ENCODE measurements at places on chromosomes 11 and 22.
A peak's percentile ranks its signal among the peaks of the same experiment; 100 is the strongest.

DNA sequence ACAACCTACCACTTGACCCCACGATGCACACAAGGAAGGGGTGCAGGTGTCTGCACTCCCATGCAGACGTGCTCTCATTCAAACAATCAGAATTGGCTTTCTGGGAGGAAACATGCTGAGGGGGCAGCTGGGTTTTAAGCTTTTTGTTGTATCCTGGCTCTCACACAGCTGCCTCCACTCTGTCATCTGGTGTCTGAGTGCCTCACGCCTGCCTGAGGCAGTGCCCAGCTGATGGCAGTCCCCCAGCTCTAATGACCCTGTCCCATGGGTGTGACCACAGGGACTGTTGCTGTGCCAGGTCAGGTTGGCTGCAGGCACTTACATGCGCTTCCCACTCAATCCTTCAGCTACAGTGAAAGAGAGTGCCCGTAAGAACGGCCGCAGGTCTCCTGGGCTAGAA, 53.7 kb downstream of the ARFGAP3 start:
- DNase-seq: no peak

DNA sequence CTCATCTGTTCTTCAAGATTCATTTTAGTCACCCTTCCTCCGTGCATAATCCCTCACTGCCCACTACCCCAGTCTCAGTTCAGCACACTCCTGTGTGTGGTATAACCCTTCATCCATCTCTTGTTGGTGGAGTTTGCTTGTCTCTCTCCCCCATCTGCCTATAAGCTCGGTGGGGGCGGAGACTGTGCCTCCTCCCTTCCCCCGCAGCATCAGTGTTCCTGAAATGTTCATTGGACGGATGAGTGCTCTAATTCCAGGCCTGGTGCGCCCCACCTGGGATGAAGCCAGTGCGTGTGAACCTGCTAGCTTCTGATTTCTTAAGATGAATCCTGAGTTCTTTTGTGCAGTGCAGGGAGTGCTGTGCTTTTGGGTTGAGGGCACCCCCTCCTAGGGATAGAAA, 100.0 kb downstream of the GRIK4 start:
- no peak for DNase-seq

DNA sequence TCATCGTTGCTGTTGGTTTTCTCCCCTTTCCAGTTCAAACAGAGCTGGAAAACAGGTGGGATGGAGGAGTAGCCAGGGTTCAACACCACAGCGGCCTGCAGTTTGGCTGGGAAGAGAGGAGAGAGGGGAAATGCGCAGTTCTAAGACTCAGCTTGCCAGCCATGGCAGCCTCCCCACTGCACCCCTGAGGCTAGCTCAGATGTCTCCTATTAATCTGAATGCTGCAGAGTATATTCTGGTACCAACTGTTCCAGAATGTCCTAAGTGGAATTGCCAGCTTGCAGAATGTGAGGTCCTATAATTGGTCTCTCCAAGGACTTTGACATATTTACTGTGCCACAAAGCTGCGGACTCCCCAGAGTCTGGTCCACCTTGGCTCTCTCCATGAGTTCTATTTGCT, 32.0 kb downstream of the NEFH start:
- no peak for DNase-seq

DNA sequence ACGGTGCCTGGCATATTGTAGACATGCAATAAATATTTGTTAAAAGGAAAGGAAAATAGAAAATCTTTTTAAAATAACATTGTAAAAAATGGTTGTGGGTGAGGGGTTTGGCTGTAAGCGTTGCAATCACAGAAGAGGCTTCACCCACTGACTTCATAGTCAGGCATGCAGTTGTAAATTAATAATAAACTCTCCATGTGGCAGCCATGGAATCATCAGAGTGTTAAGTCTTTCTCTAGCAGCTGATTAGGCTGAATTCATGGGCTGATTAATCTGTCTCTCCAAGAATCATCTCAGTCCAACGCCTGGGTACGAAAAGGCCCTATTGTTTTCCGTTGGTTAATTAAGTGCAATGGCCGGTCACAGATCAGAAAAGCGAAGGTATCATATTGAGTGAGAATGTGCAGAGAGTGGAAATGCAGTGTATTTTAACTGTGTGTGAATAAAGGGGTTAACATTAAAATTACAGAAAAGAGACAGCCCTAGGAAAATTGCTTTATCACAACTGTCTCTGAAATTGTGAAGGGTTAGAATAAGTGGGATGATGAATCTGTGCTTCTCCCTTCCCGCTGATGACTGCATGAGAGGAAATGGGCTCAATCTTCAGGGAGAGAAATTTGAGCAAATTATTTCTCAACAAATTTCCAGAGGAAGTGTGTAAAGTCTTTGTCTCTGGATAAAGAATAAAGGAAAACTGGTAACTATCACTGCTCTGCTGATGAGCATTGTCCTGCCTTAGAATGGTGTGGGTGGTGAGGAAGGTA, 269.0 kb downstream of the FAM76B start:
- DNase-seq: peak; percentile 21

DNA sequence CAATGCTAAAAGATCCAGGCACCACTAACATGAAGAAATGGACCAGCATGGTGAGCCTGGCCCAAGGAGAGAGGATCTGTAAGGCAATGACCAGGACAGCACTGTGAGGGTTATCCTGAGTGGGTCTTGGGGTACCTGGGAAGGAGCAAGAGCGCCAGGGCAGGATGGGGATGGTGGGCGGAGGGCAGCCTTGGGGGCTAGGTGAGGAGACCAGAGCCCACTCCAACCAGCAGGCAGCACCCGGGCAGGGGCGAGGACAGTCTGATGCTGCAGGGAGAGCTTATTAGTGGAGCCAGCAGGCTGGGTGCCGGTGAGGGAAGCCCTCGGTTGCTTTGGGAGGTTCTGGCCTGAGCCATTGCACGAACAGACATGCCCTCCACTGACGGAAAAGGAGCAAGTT, 10.7 kb upstream of the NAP1L4 start:
- DNase-seq: no peak

- DNase-seq: no peak
Observed at GRCh38 chr11:88307749-88308425, 29.6 kb downstream of the CTSC start.

- DNase-seq: no peak
Observed at GRCh38 chr11:2342981-2343380, 34.1 kb upstream of the CD81 start.

DNA sequence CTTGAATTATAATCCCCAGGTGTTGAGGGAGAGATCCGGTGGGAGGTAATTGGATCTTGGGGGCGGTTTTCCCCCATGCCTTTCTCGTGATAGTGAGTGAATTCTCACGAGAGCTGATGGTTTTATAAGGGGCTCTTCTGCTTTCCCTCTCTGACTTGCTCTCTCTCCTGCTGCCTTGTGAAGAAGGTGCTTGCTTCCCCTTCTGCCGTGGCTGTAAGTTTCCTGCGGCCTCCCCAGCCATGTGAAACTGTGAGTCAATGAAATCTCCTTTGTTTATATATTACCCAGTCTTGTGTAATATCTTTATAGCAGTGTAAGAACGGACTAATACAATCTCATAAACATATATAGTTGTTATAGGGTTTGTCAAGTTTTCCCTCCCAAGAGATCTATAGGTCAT, 32.8 kb downstream of the KCNE3 start:
- no peak for DNase-seq

DNA sequence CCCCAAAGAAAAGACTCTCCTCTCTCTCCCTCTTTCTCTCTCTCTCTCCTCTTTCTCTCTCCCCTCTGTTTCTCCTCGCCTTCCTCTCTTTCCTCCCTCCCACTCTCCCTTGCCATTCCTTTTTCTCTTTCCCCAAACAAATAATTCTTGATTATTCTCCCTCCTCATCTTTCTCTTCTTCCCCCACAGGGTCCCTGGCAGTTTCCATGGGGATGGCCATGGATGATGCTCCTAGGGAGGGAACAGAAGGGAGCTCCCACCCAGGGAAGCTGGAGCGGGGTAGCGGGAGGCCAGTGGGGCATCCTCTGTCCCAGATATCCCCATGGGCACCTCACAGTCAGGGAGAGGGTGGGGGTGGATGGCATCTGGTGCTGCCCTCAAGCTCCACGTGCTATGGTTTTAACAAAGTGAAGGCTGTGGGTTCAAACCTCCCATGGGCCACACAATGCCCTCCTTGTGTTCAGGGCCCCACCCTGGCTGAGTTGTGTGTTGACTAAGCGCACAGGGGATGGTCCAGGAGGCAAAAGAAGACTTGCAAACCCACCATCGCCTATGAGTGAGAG, 266.4 kb downstream of the BUD13 start:
- peak; percentile 33 for DNase-seq

GRCh38 chr11:1828542-1828941, 6.2 kb upstream of the SYT8 start:
- no peak for DNase-seq

DNA sequence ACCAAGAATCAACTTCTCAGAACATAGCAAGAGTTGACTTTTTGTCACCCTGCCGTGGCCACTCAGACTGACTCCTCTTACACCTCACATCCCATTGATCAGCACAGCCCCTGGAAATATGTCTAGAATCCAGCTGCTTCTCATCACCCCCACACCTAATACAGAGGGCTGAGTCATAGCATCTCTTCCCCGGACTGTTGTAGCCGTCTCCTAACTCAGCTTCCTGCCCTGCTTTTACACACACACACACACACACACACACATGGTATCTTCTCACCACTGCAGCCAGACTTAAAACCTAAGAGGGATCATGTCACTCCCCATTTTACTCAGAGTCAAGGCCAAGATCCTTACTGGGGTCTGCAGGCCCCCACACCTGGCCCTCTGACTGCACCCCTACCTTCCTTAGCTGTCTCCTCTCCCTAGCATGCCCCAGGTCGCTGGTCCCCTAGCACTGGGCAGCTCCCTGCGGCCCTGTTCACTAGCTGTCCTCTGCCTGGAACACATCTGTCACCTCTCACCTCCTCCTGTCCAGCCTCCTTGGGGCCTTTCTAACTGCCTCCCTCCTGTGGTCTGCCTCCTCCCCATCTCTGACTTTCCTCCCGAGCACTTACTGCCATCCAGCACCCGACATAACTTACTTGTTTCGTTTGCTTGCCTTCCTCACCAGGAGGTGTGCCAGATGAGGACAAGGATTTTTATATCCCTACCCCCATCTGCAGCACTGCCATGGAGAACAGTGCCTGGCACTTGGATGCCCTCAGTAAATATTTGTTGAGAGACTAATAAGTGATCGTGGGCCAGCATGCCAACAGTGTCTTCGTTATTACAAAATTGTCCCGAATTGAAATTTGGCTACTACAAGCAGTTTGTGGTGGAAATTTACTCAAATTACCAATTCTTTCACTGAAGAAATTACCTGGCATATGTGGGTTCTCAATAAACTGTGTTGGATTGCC, 61.9 kb downstream of the BMAL1 start:
- DNase-seq: peak; percentile 19

GRCh38 chr22:40433416-40434090, 63.2 kb downstream of the SGSM3 start:
- no peak for DNase-seq

DNA sequence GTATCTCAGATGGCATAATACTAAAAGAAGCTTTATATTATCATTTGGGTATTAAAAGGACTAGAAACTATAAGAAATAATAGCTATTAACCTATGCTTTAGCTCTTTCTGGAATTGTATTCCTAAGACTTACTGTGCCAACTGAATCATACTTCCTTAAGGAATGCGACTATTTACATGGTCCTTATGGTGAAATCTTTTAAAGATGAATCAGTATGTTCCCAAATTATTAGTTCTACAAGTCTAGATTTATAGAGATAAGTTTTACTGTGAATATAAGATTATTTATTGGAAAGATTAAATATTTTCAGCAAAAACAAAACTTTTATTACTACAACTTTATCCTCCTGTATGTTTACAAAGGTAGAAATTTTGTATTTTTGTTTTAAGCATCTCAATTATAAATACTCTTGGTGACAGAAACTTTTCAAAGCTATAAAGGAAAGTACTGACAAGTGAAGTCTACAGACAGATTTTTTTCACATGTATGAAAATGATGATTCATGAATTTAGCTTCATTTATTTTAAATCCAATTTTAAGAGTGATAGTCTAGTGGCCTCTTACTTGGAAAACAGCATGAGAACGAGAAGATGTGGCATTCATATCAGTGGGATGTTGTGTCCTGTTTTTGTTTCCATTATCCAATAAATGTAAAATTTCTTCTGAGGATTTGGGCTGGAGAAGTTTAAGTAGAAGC, 17.8 kb downstream of the KIF18A start:
- DNase-seq: no peak

- DNase-seq: peak; percentile 48
Observed at GRCh38 chr11:104946907-104947306, 21.5 kb downstream of the CASP4 start.

GRCh38 chr11:65432100-65432650, 9.6 kb downstream of the NEAT1 start:
- no peak for DNase-seq

GRCh38 chr22:30516731-30517130, 11.2 kb upstream of the SEC14L4 start:
- DNase-seq: no peak

- DNase-seq: no peak
Observed at GRCh38 chr11:70717936-70718595, 319.7 kb downstream of the CTTN start.

DNA sequence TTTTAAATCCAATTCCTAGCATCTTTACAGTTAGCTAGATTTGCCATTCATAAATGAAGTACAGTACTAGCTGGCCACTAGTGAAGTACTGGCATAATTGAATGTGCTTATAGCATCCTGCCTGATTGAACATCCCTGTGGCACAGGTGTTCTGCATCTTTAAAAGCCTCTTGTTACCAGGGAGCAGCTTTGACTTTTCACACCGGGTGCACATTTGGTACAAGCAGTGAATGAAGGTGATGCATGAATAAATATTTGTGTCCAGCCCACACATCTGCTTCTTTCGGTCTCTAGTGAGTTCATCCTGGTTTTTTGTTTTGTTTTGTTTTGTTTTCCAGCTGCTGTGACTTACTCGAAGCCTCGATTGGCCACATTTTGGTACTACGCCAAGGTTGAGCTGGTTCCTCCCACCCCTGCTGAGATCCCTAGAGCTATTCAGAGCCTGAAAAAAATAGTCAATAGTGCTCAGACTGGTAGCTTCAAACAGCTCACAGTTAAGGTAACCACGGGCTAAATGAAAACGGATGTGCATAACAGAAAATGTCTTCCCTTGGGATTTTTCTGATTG, 5.3 kb downstream of the ATP5MG start:
- no peak for DNase-seq

DNA sequence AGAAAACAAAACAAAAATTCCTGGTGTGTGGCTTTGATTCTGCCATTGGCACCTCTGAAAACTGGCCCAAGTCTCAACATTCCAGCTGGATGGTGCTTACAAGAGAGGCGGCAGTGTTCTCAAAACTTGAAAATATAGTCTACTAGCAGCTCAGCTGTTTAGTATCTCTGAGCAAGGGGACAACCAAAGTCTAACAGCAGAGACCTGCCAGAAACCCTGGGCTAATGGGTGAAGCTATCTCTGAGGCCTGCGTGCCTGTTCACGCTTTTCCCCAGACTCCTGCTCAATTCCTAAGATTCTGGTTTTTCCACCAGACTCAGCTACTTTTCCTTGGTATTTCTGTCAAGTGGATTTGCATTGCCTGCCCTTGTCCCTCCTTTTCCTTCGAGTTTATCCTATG, 17.9 kb downstream of the TMEM218 start:
- DNase-seq: no peak

All from NCI-H446 (cell line).